ENCODE measurements at places on chromosomes 6 and 20. TPM values are rescaled to one million over a fixed set of nuclear protein-coding genes. Genes with fewer than 3 reads are reported as not detected.

- no peak overlapping the region for H3K4me3 ChIP-seq
- no peak overlapping the region for H3K27ac ChIP-seq
- H3K27me3 ChIP-seq = no peaks in the 10 kb centered on the region
- DNase-seq = no peak
Observed at GRCh38 chr6:82750556-82750955, 315.1 kb downstream of the UBE3D start.

DNA sequence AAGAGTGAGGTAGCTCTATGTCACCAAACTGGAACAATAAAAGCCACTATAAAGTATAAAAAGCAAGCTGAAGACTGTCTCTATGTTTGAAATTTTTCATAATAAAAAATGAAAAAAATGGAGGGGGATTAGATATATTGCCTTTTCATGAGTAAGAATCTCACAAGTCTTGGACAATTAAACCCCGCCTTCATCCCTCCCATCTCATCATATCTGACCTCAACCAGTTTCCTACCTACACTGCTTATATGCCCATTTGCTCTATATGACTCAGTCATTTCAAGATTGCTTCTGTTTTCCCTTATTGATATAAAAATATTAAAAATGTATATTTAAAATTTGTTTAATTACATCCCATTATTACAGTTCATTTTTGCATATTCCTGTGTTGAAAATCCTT is 2.9 kb upstream of the TRIM39 start:
- no peaks in the 10 kb centered on the region for H3K27me3 ChIP-seq
- H3K4me1 ChIP-seq = peaks cover 74% of the 10 kb centered on the region
- H3K36me3 ChIP-seq = peaks cover 33% of the 10 kb centered on the region
- no peak for DNase-seq
- peak overlapping the region; percentile 24 for H3K4me3 ChIP-seq

DNA sequence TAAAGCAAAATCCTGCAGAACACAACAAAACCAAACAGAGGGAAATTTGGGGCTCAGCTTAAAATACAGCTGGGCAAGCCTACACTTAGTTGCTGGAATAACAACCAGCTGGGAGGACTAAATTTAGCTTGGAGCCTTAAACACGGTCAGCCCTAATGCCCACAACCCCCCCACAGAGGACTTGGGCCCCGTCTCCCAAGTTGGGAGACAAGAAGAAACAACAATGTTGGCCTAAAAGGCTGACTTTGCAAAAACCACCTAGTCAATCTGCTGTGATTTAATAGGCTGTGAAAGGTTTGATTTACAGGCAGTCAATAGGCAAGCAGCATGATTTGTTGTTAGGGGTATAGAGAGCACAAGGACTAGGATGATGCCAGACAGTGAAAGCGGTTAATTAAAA is 40.3 kb upstream of the ARMC2 start:
- H3K36me3 ChIP-seq = no peaks in the 10 kb centered on the region
- H3K4me3 ChIP-seq = no peak overlapping the region

DNA sequence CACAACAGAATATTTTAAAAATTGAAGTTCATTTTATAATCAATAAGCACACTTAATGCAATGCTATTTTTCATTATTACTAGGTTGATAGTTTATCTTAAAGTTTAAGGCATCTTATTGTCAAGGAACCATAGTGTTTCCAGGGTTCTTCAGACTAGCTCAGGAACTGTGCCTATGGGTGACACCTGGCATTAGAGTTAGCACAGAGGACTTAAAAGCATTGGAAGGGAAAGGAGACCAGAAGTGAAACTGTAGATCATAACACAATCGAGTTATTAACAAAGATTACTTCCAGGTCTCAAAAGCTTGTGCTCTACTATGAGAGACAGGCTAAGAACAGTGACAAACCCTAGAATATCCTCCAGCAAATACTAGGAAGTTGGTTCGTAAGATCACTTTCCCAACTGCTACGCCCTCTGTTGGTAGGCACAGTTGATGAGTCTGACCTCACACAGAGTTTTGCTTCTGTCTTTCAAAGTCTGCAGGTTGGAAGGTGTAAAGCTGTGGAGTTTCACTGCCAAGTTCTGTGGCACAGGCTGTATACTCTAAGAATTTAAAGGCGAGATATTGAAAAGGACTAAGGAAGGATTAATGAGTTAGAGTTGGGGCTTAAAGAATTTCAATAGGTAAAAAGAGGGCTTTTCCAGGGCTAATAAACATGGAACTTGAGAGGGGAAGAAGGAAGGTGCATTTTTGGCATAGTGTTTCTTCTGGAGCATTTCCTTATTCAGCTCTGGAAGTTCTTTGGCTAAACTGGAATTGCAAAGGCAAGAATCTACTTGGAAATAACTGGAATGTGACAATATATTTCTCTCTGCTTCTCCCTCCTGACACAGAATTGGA is 531.3 kb upstream of the JAG1 start:
- no peak overlapping the region for H3K4me3 ChIP-seq
- no peak overlapping the region for H3K27ac ChIP-seq
- DNase-seq = no peak
- H3K27me3 ChIP-seq = no peaks in the 10 kb centered on the region
- no peaks in the 10 kb centered on the region for H3K4me1 ChIP-seq
- no peaks in the 10 kb centered on the region for H3K36me3 ChIP-seq

DNA sequence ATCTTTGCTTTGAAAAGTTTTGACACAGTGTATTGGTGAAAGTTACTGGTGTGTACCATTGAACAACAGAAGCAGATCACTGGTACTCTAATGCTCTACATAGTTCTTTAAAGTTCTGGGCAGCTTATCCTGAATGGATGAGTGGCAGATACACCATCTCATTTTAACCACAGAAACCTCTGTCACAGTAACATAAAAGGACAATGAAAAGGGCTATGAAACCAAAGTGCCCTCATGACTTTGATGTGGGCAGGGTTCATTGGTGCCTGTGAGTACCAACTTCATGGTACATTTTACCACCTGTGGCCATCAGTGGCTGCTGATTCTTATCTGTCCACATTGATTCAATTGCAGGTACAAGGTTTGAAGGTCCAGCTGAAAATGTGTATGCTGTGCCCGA is 285.7 kb upstream of the PREP start:
- no peaks in the 10 kb centered on the region for H3K4me1 ChIP-seq
- no peak for DNase-seq
- no peaks in the 10 kb centered on the region for H3K36me3 ChIP-seq
- no peak overlapping the region for H3K27ac ChIP-seq
- H3K4me3 ChIP-seq = no peak overlapping the region

DNA sequence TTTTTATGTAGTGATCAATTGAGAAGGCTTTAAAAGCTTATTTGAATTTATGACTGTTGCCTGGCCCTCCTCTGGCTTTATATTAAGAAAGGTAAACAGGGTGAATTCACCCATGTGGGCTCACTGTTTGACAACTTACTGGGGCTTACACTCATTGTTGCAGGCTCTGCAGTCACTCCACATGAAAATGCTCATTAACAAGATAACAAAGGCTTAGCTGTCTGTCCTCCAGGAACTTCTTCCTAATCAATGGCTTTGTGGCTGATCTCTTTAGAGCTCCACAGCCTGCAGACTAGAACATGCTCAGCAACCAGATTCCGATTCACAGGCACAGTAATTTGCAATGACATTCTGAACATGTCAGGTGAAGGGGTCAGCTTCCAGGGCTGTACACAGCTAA is 323.2 kb upstream of the MAN1A1 start:
- peaks cover 1% of the 10 kb centered on the region for H3K27me3 ChIP-seq
- no peaks in the 10 kb centered on the region for H3K4me1 ChIP-seq
- no peaks in the 10 kb centered on the region for H3K36me3 ChIP-seq
- H3K4me3 ChIP-seq = no peak overlapping the region
- no peak overlapping the region for H3K27ac ChIP-seq

DNA sequence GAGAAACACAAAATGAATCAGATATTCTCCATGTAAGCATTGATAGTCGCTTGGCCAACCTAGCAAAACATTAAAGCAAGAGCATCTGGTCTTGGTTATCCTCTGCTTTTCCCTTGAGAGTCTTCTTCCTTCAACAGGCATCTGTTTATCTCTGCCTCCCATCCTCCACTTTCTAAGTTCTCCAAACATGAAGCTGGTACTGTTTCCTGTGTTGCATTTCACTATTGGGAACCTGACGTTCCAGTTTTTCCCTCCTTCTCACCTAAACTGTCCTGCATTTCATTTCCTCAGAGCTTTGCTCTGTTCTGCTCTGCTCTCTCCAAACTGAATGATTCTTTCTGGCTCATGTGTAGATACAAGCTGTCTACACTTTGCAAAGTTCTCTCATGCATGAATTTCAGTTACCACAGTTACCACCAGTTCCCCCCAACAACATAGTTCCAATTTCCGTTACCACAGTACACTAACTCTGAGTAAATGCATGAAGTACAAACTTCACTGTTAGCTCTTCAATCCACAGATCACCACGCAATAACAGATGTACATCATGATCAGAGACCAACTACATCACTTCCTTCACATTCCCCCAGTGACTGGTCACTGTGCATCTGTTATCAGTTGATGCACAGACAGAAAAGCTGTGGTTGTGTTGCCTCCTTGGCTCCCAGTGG is 86.7 kb upstream of the F13A1 start:
- H3K27ac ChIP-seq = no peak overlapping the region
- peaks cover 13% of the 10 kb centered on the region for H3K4me1 ChIP-seq
- H3K36me3 ChIP-seq = no peaks in the 10 kb centered on the region

- no peak for DNase-seq
- no peaks in the 10 kb centered on the region for H3K27me3 ChIP-seq
- H3K36me3 ChIP-seq = peaks cover 9% of the 10 kb centered on the region
- no peak overlapping the region for H3K4me3 ChIP-seq
- H3K4me1 ChIP-seq = no peaks in the 10 kb centered on the region
Observed at GRCh38 chr6:151081656-151082055, 158.1 kb upstream of the AKAP12 start.

GRCh38 chr6:41836660-41837052 is 49.2 kb downstream of the TOMM6 start:
- no peak for DNase-seq
- H3K27me3 ChIP-seq = no peaks in the 10 kb centered on the region
- H3K27ac ChIP-seq = no peak overlapping the region
- H3K4me1 ChIP-seq = no peaks in the 10 kb centered on the region

DNA sequence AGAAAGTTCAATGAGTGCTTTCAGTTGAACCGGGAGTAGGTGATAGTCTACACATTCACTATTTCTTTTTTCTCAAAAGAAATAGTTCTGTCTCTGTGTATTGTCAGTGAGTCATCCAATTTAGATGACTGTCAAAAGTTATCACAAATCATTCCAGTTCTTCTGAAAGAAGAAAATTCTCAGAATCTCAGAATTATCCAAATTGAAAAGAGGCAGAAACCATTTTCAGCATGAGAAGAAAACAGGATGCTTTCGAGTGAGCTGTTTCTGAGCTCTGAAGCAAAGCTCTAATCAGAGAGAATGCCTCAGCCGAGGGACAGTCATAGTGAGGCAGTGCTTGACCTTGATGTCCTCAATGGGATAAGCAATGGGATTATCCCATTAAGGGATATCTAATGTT is 97.9 kb downstream of the HUS1B start:
- H3K4me1 ChIP-seq = no peaks in the 10 kb centered on the region
- H3K36me3 ChIP-seq = peaks cover 63% of the 10 kb centered on the region
- H3K27ac ChIP-seq = no peak overlapping the region
- H3K27me3 ChIP-seq = no peaks in the 10 kb centered on the region
- no peak for DNase-seq

- peak overlapping the region; percentile 35 for H3K27ac ChIP-seq
- peaks cover 39% of the 10 kb centered on the region for H3K4me1 ChIP-seq
- peak; percentile 52 for DNase-seq
- peaks cover 5% of the 10 kb centered on the region for H3K36me3 ChIP-seq
- peak overlapping the region; percentile 78 for H3K4me3 ChIP-seq
Observed at GRCh38 chr6:1610497-1611321, 994 bp downstream of the FOXC1 start.

DNA sequence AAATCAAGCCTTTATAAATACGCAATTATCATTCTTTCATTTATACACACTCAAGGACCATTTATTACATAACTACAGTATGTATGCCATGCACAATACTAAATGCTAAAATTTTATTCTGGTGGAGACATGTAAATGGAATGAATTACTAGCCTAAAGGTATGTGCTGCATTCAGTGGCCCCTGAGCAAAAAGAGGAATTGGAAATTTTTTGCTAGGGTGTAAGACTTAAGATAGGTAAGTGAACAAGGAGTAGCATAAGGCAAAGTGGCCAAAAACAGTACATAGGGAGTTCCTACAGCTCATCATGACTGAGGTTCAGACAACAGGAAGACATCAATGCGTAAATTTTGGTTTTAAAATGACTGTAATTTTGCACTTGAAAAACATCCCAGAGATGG is 2.3 kb upstream of the MTFR2 start:
- H3K4me1 ChIP-seq = peaks cover 27% of the 10 kb centered on the region
- peaks cover 14% of the 10 kb centered on the region for H3K36me3 ChIP-seq
- no peak overlapping the region for H3K4me3 ChIP-seq
- no peak for DNase-seq

- no peaks in the 10 kb centered on the region for H3K27me3 ChIP-seq
- H3K36me3 ChIP-seq = no peaks in the 10 kb centered on the region
- no peak overlapping the region for H3K27ac ChIP-seq
- no peaks in the 10 kb centered on the region for H3K4me1 ChIP-seq
Observed at GRCh38 chr6:63928613-63929012, 293.0 kb downstream of the PHF3 start.

DNA sequence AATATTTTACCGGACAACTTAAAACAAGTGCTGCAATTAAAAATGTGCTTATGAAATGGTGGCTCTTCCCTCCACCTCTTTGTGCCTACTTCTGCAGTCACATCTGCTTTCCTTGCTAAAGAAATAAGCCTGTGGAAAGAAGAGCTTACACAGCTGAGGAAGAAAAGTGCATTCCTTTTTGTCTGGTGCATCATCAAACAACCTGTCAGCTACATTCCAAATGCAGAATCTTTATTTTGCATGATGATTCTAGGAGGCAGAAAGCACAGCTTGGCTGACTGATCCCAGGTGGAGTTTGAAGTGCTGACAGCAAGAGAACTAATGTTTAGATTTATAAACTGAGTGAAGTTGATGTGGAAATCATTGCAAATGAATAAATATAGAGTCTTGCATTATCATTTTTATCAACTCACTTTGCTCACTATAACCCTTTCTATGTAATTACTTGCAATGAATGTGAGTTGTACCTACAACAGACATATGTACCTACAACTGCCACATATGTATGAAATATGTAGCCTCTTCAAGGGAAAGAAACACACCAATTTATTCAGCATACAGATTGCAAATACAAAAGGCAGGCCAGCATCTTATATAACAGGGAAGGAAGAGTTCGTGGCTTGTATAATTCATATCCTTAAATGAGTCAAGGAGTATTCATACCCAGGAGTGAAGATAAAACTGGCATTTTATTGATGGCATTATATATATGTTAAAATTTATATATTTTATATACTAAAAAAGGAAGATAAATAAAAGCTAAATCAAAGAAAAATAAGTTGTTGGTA is 223.4 kb upstream of the MCHR2 start:
- DNase-seq = no peak
- no peak overlapping the region for H3K27ac ChIP-seq
- H3K36me3 ChIP-seq = no peaks in the 10 kb centered on the region
- no peak overlapping the region for H3K4me3 ChIP-seq
- H3K27me3 ChIP-seq = peaks cover 4% of the 10 kb centered on the region

Gene PBOV1
- not detected for total RNA-seq

Gene CST5
- total RNA-seq = not detected

Gene AK9
- total RNA-seq = 10.6 TPM

Gene PKIB
- total RNA-seq = 0.81 TPM

Gene EYA2
- 0.71 TPM for total RNA-seq

Gene SIGLEC1
- not detected for total RNA-seq

Gene JAG1
- not detected for total RNA-seq

Gene DUSP22
- total RNA-seq = 153 TPM

Gene VGLL2
- total RNA-seq = not detected

Gene ARMC2
- total RNA-seq = 3.5 TPM

Gene C6orf52
- 1.6 TPM for total RNA-seq

Gene EGFL8
- total RNA-seq = 3.4 TPM

Gene BMP2
- total RNA-seq = not detected

Gene MYLK2
- total RNA-seq = not detected

Measured in activated B cell treated with CpG ODN at 0.5 μM for 24 hours (primary cell).